ENCODE measurements at places on chromosomes 4 and X.

DNA sequence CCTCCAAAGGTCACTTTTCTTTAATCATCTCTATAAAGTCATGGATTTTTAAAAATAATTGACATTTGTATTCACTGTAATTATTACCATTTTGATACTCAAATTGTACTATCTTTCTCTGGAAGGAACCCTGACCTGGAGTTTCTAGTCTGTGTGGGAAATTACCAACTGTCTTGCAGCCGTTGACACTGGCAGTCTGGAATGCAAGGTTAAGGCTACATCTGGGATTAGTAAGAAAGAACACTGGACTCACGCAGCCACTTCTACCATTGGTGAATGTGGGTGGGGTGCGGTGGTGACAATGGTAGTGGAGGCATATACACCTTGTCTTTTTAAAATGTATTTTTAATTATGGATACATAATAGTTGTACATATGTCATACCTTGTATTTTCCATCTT is 40.9 kb downstream of the EGF start:
- no peak for DNase-seq

GRCh38 chr4:13888112-13888511 is 260.6 kb upstream of the BOD1L1 start:
- no peak for DNase-seq

GRCh38 chrX:25300994-25301393 is 285.2 kb upstream of the ARX start:
- no peak for DNase-seq

- no peak for DNase-seq
These were observed 45.0 kb upstream of the MSANTD1 start for GRCh38 chr4:3203971-3204431.

DNA sequence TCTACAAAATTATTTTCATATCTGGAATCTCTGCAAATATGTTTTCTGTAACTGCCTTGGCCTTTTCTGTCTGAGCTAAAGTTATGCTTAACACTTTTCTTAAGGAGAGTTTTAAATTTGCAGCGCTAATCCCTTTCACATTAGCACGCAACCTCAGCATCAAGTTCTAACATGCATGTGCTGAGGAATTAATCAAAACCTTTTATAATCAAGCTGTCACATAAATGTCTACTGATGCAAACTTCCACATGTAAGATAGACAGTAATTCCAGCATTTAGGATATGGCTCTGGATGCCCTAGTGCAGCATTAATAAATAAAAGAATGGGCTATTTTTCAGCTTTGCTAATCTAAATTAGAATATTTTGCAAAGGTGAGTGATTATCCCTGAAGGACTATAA is 17.5 kb upstream of the NEIL3 start:
- no peak for DNase-seq

GRCh38 chr4:20017777-20018115 is 234.0 kb upstream of the SLIT2 start:
- DNase-seq = no peak

- no peak for DNase-seq
These were observed 76.3 kb downstream of the STK32B start for GRCh38 chr4:5127556-5127955.

DNA sequence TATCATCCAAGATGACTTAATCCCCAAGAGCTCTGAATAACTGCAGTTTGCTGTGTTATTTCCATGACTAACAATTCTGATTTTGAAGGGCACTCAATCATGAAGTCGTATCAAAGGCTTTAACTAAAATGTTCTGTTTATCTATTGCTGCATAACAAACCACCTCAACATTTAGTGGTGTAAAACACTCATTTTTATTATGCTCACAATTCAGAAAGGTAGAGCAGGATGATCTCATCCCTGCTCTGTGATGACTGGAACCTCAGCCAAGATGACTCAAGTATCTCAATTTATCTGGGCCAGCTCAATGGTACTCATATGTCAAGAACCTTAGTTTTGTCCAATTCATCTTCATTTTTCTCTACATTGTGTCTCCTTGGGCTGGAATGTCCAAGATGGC is 451.1 kb downstream of the PPARGC1A start:
- DNase-seq = no peak

DNA sequence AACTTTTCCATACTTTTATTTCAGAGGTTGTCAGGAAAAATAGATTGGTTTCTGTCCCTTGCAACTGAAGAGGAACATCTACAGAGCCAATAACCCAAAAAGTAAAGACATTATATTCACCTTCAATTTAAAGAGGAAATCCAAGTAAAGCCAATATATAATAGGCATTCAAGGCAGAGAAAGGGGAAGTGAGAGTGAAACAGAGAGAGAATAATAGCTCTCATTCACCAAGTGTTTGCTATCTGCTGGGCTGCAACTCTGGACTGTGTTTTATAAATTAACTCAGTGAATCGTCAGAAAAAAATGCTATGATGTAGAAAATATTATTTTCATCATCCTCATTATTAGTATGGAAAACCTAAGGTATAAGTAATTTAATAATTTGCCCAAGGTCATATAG is 448.5 kb downstream of the TRAM1L1 start:
- DNase-seq = no peak

GRCh38 chr4:39548425-39549067 is 21.3 kb upstream of the UGDH start:
- DNase-seq = no peak

- DNase-seq = no peak
These were observed 76.9 kb upstream of the SCOC start for GRCh38 chr4:140296335-140297220.

DNA sequence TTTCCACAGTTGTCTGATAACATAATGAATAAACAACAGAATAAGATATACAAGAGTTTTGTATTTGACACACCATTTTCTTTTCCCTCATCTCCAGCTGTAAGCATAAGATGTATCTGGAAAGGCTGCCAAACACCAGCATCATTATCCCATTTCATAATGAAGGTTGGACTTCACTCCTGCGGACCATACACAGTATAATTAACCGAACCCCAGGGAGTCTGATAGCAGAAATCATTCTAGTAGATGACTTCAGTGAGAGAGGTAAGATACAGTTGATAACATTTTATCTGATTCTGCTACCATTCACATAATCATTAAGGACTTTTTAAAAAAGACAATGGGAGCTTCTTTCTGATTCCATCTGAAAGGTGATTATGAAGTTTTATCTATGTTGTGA is 535.2 kb downstream of the GALNTL6 start:
- no peak for DNase-seq

- DNase-seq = no peak
These were observed 8.4 kb downstream of the HTRA3 start for GRCh38 chr4:8278009-8278395.

DNA sequence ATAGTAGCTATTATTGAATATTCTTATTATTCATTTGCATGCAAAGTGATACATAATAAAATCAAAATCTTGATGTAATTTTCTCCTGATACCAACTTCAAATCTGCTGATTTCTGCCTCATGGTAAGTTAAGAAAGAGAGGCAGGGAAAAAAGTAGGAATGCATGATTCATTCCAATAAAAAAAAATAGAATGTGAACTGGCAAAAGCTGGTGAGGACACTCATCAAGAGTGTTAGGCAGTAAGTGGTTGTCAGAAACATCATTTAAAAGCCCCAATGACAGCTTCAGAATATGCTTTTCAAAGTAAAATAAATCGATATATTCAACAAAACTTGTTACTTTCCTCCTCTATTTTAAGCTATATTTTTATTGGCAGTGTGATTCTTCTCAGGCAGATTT is 979.1 kb downstream of the TECRL start:
- DNase-seq = no peak

DNA sequence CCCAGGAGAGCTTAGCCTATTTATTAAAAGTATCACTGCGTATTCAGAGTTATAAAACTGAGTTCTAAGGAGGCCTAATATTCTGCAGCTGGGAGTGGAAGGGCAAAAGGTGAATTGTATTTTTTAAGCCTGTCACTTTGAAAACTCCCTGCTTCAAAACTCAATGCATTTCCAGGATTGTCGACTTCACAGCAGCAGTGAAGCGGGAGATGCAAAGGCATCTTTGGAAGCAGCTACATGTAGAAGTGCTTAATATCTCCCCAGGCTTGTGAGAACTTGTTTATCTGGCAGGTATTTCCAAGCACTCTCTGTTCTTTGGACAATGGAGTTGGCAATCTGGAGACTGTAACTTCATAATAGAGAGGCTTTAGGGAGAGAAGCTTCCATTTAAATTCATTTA is 717.5 kb upstream of the SLIT2 start:
- no peak for DNase-seq

- no peak for DNase-seq
These were observed 478.4 kb downstream of the BCOR start for GRCh38 chrX:39619182-39620009.

DNA sequence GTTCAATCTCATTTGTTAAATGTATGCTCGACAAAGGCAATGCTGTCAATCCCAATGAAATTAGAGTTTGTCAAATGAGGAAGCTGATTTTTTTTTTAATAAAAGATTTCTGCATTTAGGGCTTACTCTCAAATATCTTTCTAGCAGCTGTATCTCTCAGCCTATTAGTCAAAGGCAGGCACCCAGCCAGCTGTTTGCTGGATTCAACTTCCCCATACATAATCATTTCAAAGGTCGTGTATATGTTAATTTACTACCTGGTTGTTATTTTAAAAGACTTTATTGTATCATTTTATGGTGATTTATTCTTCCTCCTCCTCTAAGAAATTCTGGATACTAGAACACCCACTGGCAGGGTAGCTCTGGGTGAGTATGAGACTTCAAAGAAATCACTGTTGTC is 27.1 kb downstream of the RAI2 start:
- DNase-seq = no peak

- no peak for DNase-seq
These were observed 164.8 kb upstream of the RPS6KA3 start for GRCh38 chrX:20431486-20431885.

DNA sequence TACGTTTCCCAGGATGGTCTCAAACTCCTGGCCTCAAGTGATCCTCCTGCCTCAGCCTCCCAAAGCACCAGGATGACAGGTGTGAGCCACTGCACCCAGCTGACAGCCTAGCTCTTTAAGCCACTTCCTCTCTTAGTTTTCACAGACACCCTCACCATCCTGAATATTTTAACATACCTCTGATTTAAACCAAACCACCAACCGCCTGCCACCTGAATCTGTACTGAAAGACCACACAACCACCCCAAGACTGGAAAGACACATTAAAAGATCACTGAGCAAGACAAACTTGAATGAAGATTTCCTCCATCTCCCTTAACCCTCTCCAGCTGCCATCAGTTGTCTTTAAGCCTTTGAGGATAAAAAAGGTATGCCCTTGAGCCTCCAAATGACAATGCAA is 110.6 kb downstream of the SH3KBP1 start:
- DNase-seq = no peak

GRCh38 chrX:70346418-70347070 is 56.6 kb downstream of the KIF4A start:
- DNase-seq = no peak

- no peak for DNase-seq
These were observed 68.4 kb downstream of the PSAPL1 start for GRCh38 chr4:7366180-7366945.

DNA sequence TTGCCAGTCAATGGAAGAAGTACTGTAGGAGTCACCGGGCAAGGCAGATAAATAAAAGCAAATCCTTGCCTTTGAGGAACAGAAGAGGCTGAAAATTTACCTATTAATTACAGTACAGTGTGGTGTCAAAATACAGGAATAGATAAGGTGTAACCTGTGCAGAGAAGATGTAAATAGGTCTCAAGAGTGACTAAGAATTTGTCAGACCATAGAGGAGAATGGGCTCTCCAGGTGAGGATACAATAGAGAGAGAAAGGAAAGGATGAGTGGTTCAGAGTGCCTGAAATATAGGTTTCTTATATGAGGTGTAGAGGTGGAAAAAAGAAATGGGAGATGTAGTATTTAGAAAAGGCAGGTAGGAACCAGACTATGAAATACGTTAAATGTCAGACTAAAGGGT is 801 bp upstream of the ZC4H2 start:
- no peak for DNase-seq

DNA sequence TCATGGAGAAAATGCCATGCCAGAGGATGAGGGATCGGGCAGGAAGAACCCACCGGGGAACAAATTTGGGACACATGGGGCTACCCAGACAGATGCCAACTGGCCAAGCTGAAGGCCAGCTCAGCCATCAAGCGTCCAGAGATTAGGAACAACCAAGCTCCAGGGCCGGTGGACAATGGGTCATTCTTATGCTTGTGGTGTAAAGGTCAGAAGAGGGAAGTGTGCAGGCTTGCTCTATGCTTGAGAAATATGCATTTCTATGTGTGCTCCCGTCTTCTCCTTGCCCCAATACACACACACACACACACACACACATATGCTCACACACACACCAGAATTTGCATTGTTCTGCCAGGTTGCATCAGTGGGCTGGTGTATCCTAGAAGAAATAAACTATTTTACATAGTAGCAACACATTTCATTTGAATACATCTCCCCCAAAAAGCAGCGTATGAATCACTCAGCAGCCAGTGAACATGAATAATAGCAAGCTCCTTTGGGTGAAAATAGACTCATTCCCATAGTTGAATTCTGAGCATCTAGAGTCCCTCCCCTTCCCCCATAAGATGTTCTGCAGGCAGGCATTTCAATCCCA is 201.9 kb upstream of the PPARGC1A start:
- DNase-seq = no peak

- no peak for DNase-seq
These were observed 58.0 kb downstream of the RHOH start for GRCh38 chr4:40254608-40255392.

DNA sequence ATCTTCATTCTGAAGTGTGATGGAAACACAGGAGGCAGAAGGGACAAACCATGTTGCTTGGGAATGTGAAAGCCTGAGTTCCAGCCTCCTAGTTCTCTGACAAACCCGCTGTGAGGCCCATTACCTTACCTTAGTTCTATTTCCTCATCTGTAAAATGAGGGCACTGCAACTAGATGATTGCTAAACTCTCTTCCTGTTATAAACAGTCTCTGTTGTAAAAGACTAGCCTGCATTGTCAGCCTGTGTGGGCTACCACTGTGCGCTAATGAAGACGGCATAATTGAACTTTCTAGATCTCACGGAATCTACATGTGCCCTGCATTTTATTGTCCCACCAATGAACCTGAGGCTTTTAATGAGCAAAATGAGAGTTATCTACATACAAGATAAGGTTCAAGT is 147.2 kb downstream of the AFF2 start:
- DNase-seq = no peak

DNA sequence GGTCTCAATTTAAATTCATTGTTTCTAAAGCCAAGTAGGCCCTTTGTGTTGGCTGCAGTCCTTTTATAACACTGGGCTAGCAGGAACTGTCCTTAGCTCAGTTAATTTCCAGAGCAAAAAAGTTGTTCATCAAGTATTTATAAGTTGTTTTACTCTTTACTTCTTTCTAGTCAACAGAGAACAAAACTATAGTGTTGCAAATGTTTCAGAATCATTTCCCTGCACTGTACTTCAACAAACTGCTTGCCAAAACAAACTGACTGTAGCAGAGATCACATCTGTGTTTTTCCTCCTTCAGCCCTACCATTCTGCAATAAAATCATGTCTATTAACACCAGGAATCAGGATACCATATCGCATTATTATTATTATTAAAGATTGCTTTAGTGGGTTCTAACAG is 168.5 kb upstream of the SH3RF1 start:
- no peak for DNase-seq
